ENCODE measurements at places on chromosomes 2 and 18. TPM values are rescaled to one million over a fixed set of nuclear protein-coding genes. Genes with fewer than 3 reads are reported as not detected.

- no peak for DNase-seq
Measured at GRCh38 chr2:105090091-105090490, 52.2 kb downstream of the MRPS9 start.

- peak; percentile 79 for DNase-seq
Measured at GRCh38 chr2:114543236-114543766, 100.9 kb downstream of the DPP10 start.

- peak; percentile 41 for DNase-seq
Measured at GRCh38 chr2:147989809-147990403, 30.6 kb downstream of the ORC4 start.

DNA sequence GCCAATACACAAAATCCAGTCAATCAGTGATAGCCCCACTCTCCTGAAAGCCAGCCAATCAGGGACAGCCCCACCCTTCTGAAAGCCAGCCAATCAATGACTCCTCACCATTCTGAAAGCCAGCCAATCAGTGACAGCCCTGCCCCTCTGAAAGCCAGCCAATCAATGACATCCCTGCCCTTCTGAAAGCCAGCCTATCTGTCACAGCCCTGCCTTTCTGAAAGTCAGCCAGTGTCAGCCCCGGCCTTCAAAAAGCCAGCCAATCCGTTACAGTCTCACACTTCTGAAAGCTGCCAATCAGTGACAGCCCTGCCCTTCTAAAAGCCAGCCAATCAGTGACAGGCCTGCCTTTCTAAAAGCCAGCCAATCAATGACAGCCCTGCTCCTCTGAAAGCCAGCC lies 95.9 kb upstream of the HDAC4 start:
- DNase-seq, result no peak

CERKL gene
- polyA plus RNA-seq, result 13.4 TPM

DNA sequence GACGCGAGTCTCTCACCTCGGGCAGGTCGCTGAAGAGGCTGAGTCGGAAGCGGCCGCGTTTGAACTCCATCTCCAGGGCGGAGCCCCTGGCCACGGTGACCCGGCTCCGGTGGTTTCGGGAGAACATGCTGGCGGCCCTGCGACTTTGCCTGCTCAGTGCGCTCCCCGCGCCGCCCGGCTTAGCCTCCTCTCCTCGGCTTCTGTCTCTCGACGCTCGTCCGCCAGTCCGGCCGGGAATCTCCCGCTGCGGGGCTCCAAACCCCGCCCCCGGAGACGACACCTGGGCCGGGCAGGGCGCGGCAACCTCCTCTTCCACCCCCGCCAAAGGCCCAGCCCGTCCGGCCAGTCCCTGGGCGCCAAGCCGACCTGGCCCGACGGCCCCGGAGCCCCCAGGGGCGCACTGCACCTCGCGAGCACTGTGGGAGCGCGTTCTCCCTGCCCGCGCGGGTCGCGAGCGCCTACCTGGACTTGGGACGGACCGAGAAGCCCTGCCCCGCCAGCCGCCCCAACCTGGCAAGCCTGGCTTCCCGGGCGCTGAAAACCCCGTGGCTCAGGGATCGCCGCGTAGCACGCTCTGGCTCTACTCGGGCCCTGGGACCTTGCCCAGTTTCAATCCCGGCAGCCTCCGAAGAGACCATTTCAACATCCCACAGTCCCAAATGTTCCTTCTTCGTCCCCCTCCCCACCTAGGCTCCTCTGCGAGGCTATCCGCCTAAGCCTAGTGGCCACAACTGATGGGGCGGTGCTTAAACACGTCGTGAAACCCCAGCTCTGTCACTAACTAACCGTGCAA lies at the start of gene RTKN:
Gene RTKN (minus strand): TSS at position 248 of the 793 bp plus-strand sequence. CDS start 121 bp downstream, at position 127.
- DNase-seq, result peak; percentile 70

DNA sequence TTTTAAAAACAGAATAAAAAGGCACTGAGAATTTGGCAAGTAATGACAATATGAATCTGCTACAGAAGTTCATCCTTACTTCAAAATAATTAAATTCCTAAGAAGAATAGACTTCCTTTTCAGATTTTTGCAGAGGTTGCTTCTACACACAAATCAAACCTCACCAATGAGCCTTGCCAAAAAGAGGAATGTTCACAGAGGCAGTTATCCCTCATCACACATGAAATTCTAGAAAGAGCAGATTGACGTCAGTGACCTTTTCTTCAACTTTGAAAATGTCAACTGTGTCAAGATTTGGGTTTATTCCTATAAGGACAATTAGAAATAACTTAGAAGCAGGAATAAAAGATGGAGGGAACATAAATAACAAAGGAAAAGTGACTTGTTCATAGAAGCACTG lies 64.6 kb downstream of the MBD2 start:
- no peak for DNase-seq

GRCh38 chr2:37617119-37617892 lies 54.1 kb downstream of the CDC42EP3 start:
- no peak for DNase-seq

HDHD2 gene
- polyA plus RNA-seq, result 44.3 TPM

- DNase-seq, result no peak
Measured at GRCh38 chr2:145887915-145888314, 1368.0 kb upstream of the ZEB2 start.

GKN1 gene
- polyA plus RNA-seq, result not detected

DNA sequence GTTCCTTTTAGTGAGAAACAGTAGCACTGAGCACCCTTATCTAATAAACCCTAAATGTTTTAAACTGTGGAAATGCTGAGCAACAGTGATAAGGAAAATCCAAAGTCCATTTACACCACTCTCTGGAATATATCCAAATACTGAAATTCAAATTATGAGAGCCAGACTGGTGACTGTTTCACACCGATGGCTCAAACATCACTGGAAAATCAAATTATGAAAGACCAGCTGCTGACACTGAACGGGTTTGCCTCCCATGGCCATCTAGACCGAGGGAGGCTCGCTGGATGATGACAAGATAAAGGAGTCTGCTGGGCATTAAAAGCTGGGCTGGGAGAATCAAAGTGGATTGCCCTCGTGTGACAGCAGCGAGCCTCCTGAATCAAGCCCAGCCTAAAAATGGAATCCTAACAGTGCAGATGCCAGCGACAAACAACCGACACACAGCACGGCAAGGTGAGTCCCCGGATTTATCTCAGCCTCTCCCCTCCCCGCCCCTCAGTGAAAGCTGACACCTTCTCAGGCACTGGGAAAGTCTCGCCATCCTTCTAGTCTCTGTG lies 30.3 kb downstream of the SERPINE2 start:
- no peak for DNase-seq

GRCh38 chr18:30328839-30329238 lies 713.7 kb downstream of the DSC3 start:
- no peak for DNase-seq

DNA sequence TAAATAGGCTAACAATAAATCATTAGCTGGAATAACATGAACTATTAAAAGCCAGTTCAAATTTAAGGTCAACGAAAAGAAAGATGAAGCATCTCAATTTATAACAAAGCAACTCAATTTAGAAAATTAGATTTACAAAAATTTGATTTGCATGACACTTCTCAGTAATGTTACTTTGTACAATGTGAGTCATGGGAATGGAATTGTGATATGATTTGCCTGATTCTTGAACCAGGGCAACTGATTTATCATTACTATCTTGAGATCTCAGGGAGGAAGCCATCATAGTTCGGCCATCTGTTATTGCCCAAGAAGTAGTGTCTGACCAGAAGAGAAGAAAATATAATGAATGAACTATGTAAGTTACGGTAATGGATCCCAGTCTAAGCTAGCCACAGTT lies 193.1 kb downstream of the RIT2 start:
- no peak for DNase-seq
